Fibroblast of skin of left biceps (primary cell): ENCODE measurements at places on chromosomes 5 and 9.
A peak's percentile ranks its signal among the peaks of the same experiment; 100 is the strongest.

GRCh38 chr5:160108124-160108523, 11.1 kb downstream of the PWWP2A start:
- DNase-seq, result no peak

DNA sequence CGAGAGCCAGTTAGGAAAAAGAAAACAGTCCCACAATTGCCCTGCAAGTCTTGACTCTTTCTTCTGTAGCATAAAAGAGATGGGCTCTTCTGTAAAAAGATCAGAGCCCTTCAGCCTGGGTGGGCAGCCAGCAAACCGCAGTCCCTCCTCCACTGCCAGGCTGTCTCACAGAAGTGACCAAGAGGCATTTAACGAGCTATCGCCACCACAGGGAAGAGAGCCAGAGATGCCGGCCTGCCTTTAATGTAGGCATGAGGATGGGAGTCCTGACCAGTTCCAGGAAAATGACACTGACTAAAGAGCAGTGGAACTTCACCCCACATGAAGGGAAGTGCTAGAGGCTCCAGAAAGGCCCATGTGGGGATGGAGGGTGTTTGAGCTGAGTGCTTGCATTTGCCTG, 264.6 kb downstream of the NDUFS4 start:
- no peak for DNase-seq

DNA sequence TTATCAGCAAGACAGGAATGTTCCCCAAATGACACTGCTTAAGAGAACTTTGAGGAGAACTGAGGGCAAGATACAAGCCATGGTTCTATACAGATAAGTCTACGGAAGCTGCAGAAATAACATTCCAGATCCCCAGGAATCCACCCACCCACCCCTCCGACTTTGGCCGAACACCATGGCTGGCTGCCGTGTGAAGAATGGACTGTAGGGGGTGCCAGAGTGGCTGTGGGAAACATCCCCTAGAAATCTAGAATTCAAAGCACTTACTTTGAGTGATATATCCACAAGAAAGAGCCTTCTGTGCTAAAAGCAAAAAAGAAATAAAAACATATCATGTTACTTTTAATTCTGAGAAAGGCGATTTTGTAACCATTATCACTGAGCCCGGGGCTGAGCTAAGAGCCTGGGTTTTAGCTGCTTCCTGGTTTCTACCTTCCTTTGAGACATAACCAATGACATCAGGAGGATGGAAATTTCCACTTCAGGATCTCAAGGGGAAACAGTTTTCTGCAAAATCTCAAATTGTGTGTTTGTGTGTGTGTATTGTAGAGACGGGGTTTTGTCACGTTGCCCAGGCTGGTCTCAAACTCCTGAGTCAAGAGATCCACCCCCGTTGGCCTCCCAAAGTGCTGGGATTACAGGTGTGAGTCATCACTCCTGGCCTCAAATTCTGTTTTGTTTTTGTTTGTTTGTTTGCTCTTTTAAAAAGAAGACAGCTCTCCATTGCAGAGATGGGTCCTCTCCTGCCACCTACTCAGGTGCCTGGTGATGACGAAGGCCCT, 36.4 kb downstream of the GGTA1 start:
- no peak for DNase-seq

- peak; percentile 54 for DNase-seq
Measured at GRCh38 chr5:157718519-157718918, 12.7 kb upstream of the THG1L start.

DNA sequence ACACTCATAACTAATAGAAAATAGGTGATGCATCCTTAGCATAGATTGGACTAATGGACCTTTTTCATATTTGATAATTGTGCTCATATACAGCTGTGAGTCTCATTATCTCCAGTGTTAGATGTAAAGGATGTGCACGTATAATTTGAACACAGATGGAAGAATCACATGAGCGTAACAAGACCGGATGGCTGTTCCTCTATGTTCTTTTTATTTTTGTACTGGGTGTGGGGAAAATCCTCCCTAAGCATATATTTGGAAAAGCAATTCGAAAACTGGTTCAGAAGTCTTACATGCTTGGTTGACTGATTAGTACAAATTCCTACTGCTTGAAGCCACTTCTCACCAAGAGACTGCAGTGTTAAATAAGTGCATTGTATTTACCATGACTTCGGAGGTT, 230.2 kb downstream of the AOPEP start:
- no peak for DNase-seq

DNA sequence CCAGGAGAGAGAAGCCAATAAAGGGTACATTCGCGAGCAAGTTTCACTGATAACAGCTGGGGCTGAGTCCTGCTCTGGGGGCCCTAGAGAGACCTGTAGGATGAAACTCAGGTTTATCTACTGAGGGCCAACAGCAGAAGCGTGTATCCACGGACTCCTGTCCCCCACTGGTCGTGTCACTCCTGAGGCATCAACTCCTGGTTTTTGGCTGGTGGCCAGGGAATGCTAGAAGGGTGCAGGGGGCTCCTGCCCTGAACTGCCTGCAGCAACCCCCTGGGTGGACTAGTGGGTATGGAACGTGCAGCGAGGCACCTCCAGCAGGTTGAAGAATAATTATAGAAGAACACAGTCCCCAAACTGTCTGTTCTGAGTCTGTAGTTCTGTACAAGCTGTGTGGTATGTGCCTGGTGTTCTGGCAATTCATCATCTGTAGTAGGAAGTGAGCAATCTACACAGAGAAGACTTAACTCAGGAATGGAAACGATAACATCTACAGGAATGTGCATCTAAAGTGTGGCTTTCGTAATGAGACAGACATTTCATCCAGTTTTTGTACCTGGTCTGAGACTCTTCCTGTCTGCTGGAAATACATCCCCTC, 64.5 kb upstream of the GNA14 start:
- DNase-seq, result peak; percentile 75

- no peak for DNase-seq
Measured at GRCh38 chr9:108631496-108632285, 224.1 kb downstream of the ACTL7B start.

DNA sequence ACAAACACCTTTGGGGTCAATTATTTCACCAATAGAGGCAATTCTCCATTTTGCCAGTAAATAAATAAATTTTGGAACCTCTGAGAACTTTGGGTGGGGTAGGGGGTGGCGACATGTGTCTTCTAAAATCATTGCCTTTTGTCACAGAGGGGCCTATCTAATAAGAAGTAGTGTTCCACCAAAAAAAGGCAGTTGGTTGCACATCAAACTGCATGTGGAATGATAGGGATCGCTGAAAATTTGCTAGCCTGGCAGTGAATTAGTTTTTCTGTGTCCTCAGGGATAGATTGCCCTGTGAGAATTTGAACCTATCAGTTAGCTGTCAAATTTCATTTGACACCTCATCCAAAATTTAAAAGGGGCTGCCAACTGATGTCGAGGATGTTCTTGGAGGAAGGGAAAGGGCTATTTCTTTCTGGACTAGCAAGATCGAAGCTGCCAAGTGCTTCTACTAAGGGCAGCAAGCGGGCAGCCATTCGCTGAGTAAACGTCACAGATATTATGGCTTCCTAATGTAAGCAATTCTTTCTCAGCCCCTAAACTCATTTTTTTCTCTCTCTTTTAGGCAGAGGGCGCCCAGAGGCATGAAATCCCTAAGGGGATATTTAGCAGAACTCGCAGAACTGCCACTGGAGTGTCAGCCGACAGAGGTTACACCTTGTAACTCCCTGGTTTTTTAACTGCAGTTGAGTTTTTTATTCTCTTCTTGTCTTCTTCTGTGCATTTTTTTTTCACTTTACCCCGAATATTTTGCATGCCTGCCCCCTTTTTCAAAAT, 2208.1 kb upstream of the WWC1 start:
- no peak for DNase-seq

GRCh38 chr9:87036506-87036905, 89.2 kb upstream of the GAS1 start:
- DNase-seq, result no peak

DNA sequence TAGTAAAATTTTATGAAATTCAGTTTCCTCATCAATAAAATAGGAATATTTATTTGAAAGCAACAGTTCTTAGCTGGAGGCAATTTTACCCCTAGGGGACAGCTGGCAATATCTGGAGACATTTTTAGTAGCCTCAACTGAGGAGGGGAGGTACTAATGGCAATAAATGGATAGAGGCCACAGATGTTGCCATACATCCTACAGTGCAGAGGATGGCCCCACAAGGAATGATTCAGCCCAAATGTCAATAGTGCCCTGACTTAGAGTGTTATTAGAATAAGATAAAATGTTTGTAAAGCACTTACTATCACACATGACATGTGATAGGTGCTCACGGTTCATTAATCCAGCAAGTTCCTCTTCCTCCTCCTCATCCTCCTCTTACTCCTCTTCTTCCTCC, 293.6 kb downstream of the KCTD16 start:
- DNase-seq, result no peak

- DNase-seq, result peak; percentile 32
Measured at GRCh38 chr9:106929471-106930177, 66.7 kb downstream of the ZNF462 start.

DNA sequence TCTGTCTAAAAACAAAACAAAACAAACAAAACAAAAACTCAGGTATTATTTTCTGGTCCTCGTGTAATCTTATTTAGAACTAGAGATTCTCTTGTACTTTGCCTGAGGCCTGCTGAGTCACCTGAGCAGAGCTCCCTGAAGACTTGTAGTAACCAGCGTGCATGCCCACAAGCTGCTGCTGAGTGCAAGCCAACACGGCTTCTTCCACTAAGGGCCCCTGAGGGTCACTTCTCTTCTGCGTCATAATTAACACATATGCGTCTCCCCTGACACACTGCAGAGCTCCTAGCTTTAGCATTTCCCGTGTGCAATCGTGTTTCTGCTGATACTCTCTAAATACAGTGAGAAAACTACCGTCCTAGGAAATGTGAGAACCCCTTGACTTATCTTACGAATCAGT, 10.9 kb upstream of the NDFIP1 start:
- DNase-seq, result no peak

GRCh38 chr9:93575796-93576257, 557 bp upstream of the PHF2 start:
- no peak for DNase-seq

GRCh38 chr5:59034498-59035186, 451.8 kb downstream of the RAB3C start:
- DNase-seq, result peak; percentile 45

DNA sequence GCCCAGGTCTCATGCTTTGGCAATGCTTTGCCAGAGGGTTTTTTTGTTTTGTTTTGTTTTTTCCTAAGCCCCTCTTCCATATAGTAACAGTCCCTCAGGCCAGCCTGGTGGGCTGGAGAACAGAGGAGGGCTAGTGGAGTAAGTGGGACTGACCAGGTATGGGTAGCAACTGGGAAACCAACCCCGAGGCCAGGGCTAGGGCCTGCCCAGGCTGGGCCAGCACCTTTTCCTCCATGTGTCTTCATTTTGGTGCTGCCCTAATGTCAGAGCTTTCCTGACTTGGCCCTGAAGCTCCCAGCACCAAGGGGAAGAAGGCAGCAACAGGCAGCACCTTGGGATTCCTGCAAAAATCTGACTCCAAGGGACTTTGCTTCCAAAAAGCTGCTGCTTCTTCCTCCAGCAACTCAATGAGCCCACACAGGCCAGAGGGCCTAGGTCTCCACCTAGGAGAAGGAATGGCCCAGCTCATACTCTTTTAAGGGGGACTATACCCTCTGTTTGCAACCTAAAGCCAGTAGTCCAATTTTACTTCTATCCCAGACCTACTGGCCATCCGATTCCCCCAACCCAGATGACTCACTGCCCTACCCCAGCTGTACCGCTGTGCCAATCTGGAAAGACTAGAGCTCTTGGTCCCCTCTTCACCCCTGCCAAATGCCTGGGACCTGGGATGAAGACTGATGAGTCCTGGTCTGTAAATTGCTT, 105.1 kb downstream of the PSD2 start:
- no peak for DNase-seq

- DNase-seq, result no peak
Measured at GRCh38 chr9:105359892-105360291, 87.9 kb upstream of the FSD1L start.

DNA sequence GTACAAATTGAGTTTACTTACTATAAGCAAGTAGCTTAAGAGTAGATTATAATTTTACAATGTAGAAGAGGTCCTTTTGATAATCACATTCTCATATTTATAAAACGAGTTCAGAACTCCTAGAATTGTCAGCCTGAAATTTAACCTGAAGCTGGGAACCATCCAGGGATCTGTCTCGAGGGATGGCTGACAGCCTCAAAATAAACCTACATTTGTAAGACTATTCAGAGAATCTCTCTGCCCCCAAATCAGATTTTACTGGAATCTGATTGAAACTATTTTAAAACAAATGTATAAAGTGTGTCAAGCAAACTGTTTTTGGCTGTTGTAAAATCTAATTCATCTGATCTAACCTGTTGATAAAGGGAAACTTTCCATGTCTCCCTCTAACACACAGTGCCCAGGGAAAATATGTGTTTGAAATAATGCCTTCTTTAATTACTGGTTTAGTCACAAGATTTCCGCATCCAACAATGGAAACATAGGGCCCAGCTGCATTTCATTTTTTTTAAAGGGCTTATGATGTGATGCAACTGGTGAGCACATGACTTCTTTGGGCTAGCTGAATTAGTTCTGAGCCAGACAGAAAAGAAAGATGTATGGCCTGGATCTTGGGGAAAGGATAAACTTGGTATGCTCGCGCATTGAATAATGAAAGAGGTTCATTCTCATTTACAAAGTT, 30.3 kb downstream of the SLC25A46 start:
- DNase-seq, result peak; percentile 66

GRCh38 chr5:31807789-31808540, 169.0 kb downstream of the PDZD2 start:
- DNase-seq, result no peak

DNA sequence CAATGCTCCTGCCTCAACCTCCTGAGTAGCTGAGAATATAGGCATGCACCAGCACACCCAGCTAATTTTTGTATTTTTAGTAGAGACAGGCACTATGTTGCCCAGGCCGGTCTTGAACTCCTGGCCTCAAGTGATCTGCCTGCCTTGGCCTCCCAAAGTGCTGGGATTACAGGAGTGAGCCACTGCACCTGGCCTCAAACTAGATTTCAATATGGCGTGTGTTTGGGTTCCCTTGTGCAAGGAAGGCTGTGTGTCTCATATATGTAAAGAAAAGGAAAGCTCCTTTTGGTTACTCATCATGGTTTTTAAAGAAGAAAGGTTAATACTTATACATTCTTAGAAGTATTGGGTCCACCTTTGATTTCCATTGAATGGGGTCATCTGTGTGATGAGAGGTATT, 70.7 kb downstream of the ANKRD33B start:
- no peak for DNase-seq

GRCh38 chr9:82234160-82234943, 245.8 kb downstream of the SPATA31D1 start:
- DNase-seq, result no peak

DNA sequence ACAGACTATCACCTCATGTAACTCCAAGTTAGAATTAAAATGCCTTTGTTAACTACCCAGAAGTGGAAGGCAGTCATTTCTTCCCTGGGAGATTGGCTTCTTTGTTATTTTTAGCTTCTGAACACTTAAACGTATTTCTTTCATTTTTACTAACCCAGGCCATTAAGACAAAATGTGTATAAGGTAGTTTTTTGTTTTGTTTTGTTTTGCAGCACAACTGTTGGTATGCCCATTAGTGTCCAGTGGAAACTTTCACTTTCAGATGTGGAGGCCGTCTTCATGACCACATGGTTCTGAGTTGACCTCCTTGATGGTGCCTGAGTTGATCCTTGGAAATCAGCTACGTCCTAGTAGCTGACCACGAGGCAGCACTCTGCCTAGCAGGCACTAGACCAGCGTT, 264.6 kb upstream of the ZNF608 start:
- no peak for DNase-seq
